Posterior cingulate gyrus (tissue), 11 donors: ENCODE measurements at places on chromosomes 2 and 18.

GRCh38 chr2:188645986-188646385 is 328.2 kb upstream of the COL3A1 start:
- DNase-seq: no peak

GRCh38 chr2:83887757-83888156 is 571.3 kb downstream of the SUCLG1 start:
- DNase-seq: no peak

DNA sequence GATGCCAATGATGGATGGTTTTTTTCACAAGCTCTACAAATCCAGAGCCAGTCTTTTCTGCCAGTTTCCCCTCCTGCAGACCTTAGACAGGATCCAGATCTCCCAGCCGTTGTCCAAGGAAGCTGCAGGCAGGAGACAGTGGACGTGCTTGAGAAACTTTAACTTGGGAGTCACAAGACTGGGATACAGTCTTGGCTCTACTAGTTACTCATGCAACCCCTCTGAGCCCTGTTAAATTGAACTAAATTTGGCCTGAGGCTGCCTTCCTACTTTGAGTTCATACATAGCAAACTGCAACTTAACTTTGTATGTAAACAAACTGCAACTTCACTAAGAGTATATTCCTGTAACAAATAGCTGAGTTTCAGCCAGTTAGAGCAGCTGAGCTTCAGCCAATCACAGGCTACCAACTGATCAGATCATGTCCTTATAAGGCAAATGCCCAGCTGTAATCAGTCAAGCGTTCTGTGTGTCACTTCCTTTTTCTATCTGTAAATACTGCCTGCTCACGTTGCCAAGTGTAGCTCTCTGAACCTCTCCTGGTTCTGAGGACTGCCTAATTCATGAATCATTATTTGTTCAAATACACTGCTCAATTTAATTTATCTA is 140.9 kb downstream of the CAPN13 start:
- DNase-seq: no peak

DNA sequence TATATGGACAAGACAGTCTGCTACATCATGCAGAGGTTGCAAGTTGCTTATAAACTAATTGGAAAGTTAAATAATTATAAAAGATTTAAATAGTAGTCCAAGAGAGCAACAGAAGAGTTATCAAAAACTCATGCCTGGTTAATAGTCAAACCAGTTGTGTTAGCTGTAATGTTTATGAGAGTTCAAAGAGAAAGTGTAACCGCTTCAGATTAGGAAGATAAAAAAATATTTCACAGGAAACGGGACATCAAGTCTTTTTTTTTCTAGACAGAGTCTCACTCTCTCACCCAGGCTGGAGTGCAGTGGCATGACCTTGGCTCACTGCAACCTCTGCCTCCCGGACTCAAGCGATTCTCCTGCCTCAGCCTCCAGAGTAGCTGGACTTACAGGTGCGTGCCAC is 34.6 kb upstream of the RNF125 start:
- no peak for DNase-seq

DNA sequence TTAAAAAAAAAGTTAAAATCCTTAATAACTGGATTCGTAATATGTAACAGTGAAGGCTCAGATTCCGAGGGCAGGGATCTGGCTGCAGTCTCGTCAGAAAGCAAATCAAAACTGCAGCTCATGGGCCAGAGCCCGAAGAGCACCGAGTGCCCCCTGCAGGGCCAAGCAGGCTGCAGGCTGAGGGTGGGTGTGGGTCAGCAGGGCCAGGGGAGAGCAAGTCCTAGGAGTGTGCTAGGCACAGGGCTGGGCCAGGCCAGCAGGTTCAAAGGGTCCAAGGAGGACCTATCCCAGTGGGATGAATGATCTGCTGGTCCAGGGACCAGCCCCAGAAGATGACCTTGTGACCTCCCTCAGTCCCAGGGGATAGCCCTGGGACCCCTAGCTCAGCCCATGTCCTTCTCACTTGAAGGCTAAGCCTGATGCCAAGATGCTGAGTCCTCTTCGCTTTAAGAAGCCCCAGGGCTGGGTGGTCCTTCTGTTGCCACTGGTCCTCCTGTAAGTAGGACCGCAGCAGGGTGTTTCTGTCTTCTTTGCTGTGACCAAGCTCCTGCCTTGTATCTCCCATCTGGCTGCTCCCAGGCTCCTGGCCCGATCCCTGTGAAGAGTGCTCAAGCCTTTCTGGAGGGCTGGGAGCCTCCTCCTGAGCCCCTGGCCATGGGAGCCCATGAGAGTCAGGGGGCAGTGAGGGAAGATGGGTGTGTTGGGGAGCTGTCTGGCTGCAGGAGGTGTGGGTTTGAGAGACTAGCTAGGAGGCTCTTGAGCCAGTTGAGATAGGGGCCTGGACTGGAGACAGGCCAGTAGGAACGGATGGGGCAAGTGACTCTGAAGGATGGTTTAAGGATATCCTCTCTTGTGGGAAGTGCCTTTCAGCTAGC is 150.7 kb downstream of the DYSF start:
- DNase-seq: peak; percentile 50

- DNase-seq: no peak
Observed at GRCh38 chr18:79519751-79520477, 124.2 kb downstream of the NFATC1 start.

GRCh38 chr2:69723791-69724190 is 18.1 kb upstream of the ANXA4 start:
- DNase-seq: no peak

DNA sequence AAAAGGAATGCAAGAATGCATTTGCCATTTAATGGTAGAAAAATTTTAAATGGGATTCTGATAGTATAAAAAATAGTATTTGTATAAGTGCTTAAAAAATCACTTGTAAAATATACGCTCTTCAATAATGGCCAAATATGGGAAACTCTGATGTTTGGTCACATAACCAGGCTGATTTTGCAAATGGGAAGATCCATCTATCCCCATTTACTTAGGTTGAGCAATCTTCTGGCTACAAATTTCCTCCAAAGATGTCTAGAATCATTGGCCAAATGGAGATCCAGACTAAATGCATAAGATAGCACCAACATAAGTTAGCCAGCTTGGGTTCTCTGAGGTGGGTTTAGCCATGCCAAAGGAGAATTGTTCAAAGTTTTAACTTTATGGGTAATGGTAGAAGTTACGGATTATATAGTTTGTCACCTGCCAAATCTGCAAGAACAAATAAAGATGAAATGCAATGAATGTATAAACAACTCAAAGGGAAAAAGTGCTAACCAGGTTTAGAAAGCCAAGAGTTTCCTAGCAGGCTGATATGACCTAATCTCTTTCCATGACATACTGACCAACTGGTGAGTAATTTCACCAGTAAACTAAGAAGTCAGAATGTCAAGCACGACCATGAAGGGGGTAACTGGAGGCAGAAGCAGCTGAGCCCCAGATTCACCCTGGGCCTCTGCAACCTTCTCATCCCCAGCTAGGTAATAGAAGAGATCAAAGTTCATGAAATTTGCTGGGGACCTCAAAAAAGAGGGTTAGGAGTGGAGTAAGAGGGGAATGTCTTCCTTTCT is 10.0 kb downstream of the RHOB start:
- no peak for DNase-seq
